ENCODE measurements at places on chromosomes 4 and X. TPM values are rescaled to one million over a fixed set of nuclear protein-coding genes. Genes with fewer than 3 reads are reported as not detected.
A peak's percentile ranks its signal among the peaks of the same experiment; 100 is the strongest.

- H3K4me1 ChIP-seq = no peaks in the 10 kb centered on the region
- H3K27ac ChIP-seq = no peak overlapping the region
- DNase-seq = no peak
These were observed 62.8 kb downstream of the BEX3 start for GRCh38 chrX:103439161-103439560.

- no peaks in the 10 kb centered on the region for H3K36me3 ChIP-seq
- H3K4me3 ChIP-seq = no peak overlapping the region
- no peaks in the 10 kb centered on the region for H3K4me1 ChIP-seq
These were observed 2.9 kb upstream of the ATOH1 start for GRCh38 chr4:93825551-93826216.

DNA sequence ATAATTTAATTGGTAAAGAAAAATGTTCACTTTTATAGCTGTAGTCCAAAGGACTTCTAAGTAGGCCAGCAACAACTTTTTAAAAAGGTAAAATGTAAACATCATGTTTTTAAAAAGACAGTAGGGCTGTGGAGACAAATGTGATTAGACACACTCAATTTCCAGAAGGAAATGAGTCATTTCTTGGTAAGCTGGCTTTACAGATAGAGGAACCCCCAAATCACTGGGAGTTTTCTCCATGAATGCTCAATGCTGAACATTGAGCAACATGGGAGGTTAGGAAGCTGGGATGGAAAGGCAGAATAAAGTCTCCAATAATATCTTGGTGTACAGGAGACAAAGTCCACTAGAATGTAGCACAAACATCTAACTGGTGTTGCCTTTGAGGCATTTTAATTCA lies 121.3 kb downstream of the NWD2 start:
- H3K27ac ChIP-seq = no peak overlapping the region
- H3K36me3 ChIP-seq = no peaks in the 10 kb centered on the region
- no peak for DNase-seq
- no peaks in the 10 kb centered on the region for H3K27me3 ChIP-seq
- H3K4me1 ChIP-seq = no peaks in the 10 kb centered on the region

GRCh38 chr4:156473151-156473550 lies 498.4 kb downstream of the PDGFC start:
- H3K36me3 ChIP-seq = no peaks in the 10 kb centered on the region
- H3K4me3 ChIP-seq = no peak overlapping the region
- DNase-seq = no peak
- H3K27ac ChIP-seq = no peak overlapping the region
- H3K4me1 ChIP-seq = no peaks in the 10 kb centered on the region

- H3K36me3 ChIP-seq = no peaks in the 10 kb centered on the region
- H3K27ac ChIP-seq = no peak overlapping the region
- DNase-seq = peak; percentile 17
These were observed 112.7 kb downstream of the FAM53A start for GRCh38 chr4:1571165-1572009.

GRCh38 chrX:68355629-68355920 lies 77.7 kb downstream of the OPHN1 start:
- H3K27me3 ChIP-seq = no peaks in the 10 kb centered on the region
- DNase-seq = no peak
- H3K27ac ChIP-seq = no peak overlapping the region
- H3K4me1 ChIP-seq = no peaks in the 10 kb centered on the region

- no peaks in the 10 kb centered on the region for H3K4me1 ChIP-seq
- no peak overlapping the region for H3K4me3 ChIP-seq
- H3K27ac ChIP-seq = no peak overlapping the region
- DNase-seq = no peak
- peaks cover 5% of the 10 kb centered on the region for H3K36me3 ChIP-seq
These were observed 62.5 kb downstream of the SLAIN2 start for GRCh38 chr4:48403779-48404178.

DNA sequence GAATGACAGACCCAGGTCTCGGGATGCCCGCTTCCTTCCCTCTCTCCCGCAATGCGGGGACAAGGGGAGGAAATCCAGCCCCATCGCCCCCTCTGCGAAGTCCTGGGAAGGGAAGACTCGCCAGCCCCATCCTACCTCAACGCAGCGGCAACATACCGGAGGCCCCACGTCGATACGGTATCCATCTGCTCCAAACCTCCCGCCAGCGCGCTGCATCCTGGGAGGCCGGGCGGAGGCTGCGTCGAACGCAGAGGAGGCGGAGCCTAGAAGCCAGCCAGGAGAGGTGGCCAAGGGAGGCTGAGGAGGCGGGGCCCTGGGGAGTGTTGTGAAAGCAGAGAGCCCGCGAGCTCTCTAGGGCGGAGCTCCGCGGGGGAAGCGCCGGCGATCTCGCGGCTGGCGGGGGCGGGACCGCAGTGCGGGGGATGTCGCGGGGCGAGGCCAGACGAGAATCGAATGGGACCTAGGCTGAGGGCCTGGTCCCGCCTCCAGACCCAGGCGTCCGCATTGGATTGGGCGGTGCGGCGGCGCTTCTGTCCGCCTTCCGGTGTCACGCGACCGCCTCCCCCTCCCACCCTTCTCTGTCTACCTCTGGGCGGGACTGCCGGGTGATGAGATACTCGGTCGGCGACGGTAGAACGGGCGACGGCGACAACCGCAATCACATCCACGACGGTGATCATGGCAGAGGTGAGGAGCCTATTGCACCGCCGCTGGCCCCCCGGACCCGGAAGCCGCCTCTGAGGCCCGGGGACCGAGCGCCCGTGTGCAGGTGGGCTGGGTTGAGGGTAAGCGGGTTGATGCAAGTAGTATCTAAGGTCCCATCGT lies at the start of the genes FANCB and MOSPD2:
Gene FANCB, minus strand, starts transcription at position 219 of the 825 bp plus-strand sequence. CDS start 7,559 bp downstream, outside the sequence.
Gene MOSPD2, plus strand, starts transcription at position 571 of the 825 bp plus-strand sequence. Its CDS starts 108 bp downstream, at position 679.
- peak within 1 kb of the TSS; percentile 78 for H3K27ac ChIP-seq
- no peaks in the 10 kb centered on the region for H3K27me3 ChIP-seq
- peak within 1 kb of the TSS; percentile 76 for H3K4me3 ChIP-seq
- peak; percentile 93 for DNase-seq
- no peaks in the 10 kb centered on the region for H3K36me3 ChIP-seq
- peaks cover 12% of the 10 kb centered on the region for H3K4me1 ChIP-seq

GRCh38 chr4:38106311-38106710 lies 146.1 kb downstream of the PTTG2 start:
- H3K27me3 ChIP-seq = no peaks in the 10 kb centered on the region
- H3K36me3 ChIP-seq = peaks cover 14% of the 10 kb centered on the region
- no peaks in the 10 kb centered on the region for H3K4me1 ChIP-seq
- no peak overlapping the region for H3K27ac ChIP-seq
- DNase-seq = no peak
- no peak overlapping the region for H3K4me3 ChIP-seq

DNA sequence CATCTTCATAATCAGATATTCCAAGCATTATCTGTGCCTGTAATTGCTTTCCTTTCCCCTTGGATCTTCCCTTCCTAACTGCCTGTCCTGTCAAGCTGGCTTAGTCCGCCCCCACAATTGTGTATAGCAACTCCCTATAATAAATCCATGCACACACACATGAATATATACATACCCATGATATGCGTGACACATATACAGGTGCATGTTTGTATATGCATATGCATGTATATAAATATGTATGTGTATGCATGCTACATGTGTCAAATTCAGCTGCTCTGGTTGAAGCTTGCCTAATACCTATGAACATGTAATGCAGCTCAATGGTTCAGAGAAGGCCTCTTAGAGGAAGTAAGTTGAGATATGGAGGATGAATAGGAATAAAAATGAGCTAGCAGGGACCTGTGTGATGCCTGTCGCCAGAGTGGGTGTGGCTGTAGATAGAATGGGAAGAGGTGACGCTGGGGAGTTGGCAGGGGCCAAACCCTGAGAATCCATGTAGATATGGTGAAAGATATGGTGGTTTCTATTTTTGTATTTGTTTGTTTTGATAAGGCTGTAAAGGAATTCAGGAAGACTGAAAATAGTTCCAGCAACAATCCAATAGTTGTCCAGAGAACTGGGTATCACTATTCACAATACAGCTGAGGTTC lies 595.0 kb upstream of the BOD1L1 start:
- H3K27ac ChIP-seq = no peak overlapping the region
- no peak for DNase-seq
- no peaks in the 10 kb centered on the region for H3K36me3 ChIP-seq
- H3K4me3 ChIP-seq = no peak overlapping the region
- no peaks in the 10 kb centered on the region for H3K4me1 ChIP-seq
- no peaks in the 10 kb centered on the region for H3K27me3 ChIP-seq

GRCh38 chr4:76896614-76897535 lies 1.1 kb downstream of the SOWAHB start:
- H3K36me3 ChIP-seq = no peaks in the 10 kb centered on the region
- H3K4me1 ChIP-seq = peaks cover 4% of the 10 kb centered on the region
- no peak overlapping the region for H3K4me3 ChIP-seq
- H3K27ac ChIP-seq = no peak overlapping the region

- H3K4me1 ChIP-seq = no peaks in the 10 kb centered on the region
- no peak overlapping the region for H3K27ac ChIP-seq
- H3K27me3 ChIP-seq = no peaks in the 10 kb centered on the region
- no peak overlapping the region for H3K4me3 ChIP-seq
These were observed 17.2 kb downstream of the RASGEF1B start for GRCh38 chr4:81454499-81454898.

DNA sequence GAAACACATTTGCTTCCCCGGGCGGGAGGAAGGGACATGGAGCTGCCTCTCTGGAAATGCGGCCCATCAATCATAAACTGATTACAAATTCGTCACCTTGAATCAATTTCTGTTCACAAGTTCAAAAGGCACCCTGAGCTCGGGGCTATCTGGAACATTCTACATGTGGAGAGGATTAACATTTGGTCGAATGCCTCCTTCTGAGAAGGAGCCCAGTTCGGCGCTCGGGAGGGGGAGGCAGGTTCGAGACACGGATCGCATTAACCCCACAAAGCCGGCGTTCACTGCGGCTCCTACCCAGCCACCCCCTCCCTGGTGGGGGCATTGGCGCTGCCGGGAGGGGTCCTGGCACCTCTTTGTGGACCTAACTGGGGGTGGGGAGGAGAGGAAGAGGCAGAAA lies 108.0 kb downstream of the CPZ start:
- no peak overlapping the region for H3K4me3 ChIP-seq
- no peaks in the 10 kb centered on the region for H3K27me3 ChIP-seq
- H3K27ac ChIP-seq = no peak overlapping the region
- no peaks in the 10 kb centered on the region for H3K36me3 ChIP-seq

- no peaks in the 10 kb centered on the region for H3K4me1 ChIP-seq
- no peak for DNase-seq
- H3K27ac ChIP-seq = no peak overlapping the region
- no peak overlapping the region for H3K4me3 ChIP-seq
- no peaks in the 10 kb centered on the region for H3K36me3 ChIP-seq
These were observed 62.3 kb upstream of the LNX1 start for GRCh38 chr4:53653484-53654053.

GRCh38 chr4:38982361-38983095 lies 49.7 kb downstream of the TMEM156 start:
- H3K36me3 ChIP-seq = peaks cover 6% of the 10 kb centered on the region
- H3K4me3 ChIP-seq = no peak overlapping the region
- H3K4me1 ChIP-seq = peaks cover 31% of the 10 kb centered on the region
- H3K27me3 ChIP-seq = no peaks in the 10 kb centered on the region

DNA sequence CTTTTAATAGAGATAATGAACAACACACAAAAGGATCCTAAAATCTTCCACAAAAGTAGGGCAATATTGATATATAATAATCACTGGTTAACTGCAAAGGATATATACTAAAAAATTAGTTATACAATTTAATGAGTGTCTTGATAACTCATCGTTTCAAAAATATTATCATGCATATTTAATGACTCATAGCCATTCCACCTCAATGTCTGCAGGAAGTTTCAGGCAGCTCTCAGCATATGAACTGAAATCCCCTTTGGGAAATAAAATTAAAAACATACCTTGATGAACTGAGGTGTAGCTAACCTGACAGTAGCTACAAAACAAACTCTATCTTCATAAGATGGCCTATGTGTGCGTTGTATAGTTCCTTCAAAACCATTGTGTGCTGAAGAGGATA lies 62.9 kb downstream of the TMEM165 start:
- no peaks in the 10 kb centered on the region for H3K4me1 ChIP-seq
- DNase-seq = no peak
- no peak overlapping the region for H3K4me3 ChIP-seq
- no peaks in the 10 kb centered on the region for H3K27me3 ChIP-seq

DNA sequence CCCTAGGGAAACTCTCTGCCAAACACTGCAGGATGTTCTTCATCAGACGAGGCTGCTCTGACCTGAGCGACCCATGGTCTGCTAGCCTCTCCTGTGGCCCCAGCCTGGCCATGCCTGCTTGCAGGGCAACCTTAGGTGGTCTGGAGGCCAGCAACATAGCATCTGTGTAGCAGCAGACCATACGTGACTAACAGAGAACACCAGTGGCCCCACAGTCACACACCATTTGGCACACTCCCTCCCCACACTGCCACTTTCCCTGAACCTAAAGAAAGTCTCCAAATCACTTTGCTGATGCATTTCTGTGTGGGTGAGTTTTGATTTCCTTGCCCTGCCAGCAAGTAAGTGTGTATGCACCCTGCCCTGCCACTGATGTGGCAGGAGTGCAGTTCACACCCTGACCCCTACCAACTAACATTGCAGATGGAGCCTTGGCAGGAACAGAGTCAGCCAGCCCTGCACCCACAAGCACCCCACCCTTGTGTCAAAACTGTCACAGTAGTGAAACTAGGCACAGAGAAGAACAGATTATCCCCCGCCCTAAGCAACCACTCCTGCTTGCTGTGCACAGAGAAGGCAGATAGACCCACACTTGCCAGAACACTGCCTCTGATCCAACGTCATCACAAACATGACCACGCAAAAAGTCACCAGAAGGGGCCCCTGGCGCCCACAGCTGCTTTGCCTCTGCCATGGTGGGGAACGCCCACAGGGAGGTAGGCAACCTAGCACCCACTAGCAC lies 249.1 kb downstream of the SPIN4 start:
- H3K27me3 ChIP-seq = no peaks in the 10 kb centered on the region
- no peaks in the 10 kb centered on the region for H3K4me1 ChIP-seq
- H3K27ac ChIP-seq = no peak overlapping the region
- no peaks in the 10 kb centered on the region for H3K36me3 ChIP-seq
- DNase-seq = no peak

- peaks cover 58% of the 10 kb centered on the region for H3K4me1 ChIP-seq
- H3K36me3 ChIP-seq = no peaks in the 10 kb centered on the region
- no peak for DNase-seq
These were observed 2.7 kb downstream of the DOCK11 start for GRCh38 chrX:118498351-118498750.

Gene TLR7
- total RNA-seq = not detected

Gene GABRQ
- total RNA-seq = not detected

Gene GPC4
- not detected for total RNA-seq

Gene MAGEB17
- total RNA-seq = not detected

Gene ZAR1
- total RNA-seq = not detected

Gene RADX
- total RNA-seq = 16.2 TPM

Gene HSD17B11
- total RNA-seq = 69.7 TPM

Gene MAGEB10
- total RNA-seq = not detected

Gene ZCCHC12
- total RNA-seq = not detected

Gene NEIL3
- total RNA-seq = 0.15 TPM

Gene CXCL11
- not detected for total RNA-seq

Gene EVC2
- total RNA-seq = 3.3 TPM

Measured in CD4-positive, alpha-beta memory T cell (primary cell).